Transverse colon (tissue), 4 donors: ENCODE measurements at places on chromosomes 16 and 17.

DNA sequence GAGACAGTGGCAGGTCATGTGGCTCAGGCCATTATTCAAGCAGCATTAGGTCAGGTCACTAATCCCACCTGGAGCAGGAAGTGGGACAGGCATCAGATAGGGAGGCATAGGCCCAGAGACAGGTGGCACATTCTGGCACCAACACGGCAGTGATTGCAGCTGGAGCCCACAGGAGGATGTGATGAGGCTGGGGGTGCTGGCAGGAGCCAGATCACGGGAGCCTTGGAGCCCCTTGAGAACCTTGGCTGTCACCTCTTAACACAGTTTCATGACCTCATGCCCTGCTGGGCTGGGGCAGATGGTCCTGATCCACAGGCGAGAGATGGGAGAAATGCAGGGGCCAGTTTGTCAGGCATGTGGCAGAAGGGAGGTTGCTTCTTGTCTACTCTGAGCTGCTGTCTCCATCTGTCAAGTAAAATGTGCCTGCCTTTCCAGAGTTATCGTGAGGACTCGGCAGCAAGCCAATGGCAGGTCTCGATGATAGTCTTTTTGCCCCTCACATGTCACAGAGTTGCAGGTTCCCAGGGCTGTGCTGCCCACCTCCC lies 109.6 kb downstream of the CLEC16A start:
- no peak for DNase-seq
- H3K4me1 ChIP-seq = no peaks in the 10 kb centered on the region
- H3K27me3 ChIP-seq = no peaks in the 10 kb centered on the region
- no peak overlapping the region for H3K27ac ChIP-seq
- no peaks in the 10 kb centered on the region for H3K36me3 ChIP-seq

DNA sequence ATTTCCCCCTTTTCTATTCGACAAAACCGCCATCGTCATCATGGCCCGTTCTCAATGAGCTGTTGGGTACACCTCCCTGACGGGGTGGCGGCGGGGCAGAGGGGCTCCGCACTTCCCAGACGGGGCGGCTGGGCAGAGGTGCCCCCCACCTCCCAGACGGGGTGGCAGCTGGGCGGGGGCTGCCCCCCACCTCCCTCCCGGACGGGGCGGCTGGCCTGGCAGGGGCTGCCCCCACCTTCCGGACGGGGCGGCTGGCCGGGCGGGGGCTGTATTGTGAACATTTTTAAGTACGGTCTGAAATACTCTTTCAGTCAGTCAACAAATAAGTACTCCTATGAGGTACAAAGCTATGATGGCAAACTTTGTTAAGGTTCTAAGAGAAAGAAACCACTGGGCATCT lies 222.8 kb downstream of the CNTNAP4 start:
- H3K27me3 ChIP-seq = no peaks in the 10 kb centered on the region
- H3K4me1 ChIP-seq = no peaks in the 10 kb centered on the region
- H3K27ac ChIP-seq = no peak overlapping the region
- no peaks in the 10 kb centered on the region for H3K36me3 ChIP-seq

DNA sequence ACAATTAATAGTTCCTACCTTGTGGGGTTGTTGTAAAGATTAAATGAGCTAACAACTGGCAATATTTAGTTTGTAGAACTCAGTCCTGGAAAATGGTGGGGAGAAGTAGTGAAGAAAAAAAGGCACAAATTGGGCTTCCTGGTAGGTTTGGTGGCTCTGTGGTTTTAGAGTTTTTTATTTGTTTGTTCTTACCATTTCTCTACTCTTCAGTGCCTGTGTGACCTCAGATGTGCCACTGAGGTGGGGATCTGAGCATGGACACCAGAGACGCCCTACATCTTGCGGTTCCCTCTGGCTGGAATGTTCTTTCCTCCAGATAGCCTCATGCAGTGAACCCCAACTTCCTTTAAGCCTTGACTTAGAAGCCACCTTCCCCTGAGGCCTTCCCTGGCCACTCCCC lies 7.7 kb downstream of the ZBTB4 start:
- no peaks in the 10 kb centered on the region for H3K27me3 ChIP-seq
- H3K4me1 ChIP-seq = peaks cover 34% of the 10 kb centered on the region
- H3K4me3 ChIP-seq = no peak overlapping the region
- no peak overlapping the region for H3K27ac ChIP-seq

- H3K27me3 ChIP-seq = no peaks in the 10 kb centered on the region
- no peak overlapping the region for H3K27ac ChIP-seq
- H3K4me3 ChIP-seq = no peak overlapping the region
- DNase-seq = no peak
- no peaks in the 10 kb centered on the region for H3K36me3 ChIP-seq
Measured at GRCh38 chr16:62254372-62254771, 218.1 kb upstream of the CDH8 start.

- H3K36me3 ChIP-seq = no peaks in the 10 kb centered on the region
- no peak overlapping the region for H3K27ac ChIP-seq
- no peak for DNase-seq
- no peaks in the 10 kb centered on the region for H3K27me3 ChIP-seq
- no peak overlapping the region for H3K4me3 ChIP-seq
Measured at GRCh38 chr17:8577868-8578267, 52.7 kb downstream of the MYH10 start.

- no peaks in the 10 kb centered on the region for H3K27me3 ChIP-seq
- H3K4me1 ChIP-seq = no peaks in the 10 kb centered on the region
- no peak overlapping the region for H3K4me3 ChIP-seq
- DNase-seq = peak; percentile 25
- no peak overlapping the region for H3K27ac ChIP-seq
Measured at GRCh38 chr16:4924593-4925292, 12.2 kb downstream of the PPL start.

DNA sequence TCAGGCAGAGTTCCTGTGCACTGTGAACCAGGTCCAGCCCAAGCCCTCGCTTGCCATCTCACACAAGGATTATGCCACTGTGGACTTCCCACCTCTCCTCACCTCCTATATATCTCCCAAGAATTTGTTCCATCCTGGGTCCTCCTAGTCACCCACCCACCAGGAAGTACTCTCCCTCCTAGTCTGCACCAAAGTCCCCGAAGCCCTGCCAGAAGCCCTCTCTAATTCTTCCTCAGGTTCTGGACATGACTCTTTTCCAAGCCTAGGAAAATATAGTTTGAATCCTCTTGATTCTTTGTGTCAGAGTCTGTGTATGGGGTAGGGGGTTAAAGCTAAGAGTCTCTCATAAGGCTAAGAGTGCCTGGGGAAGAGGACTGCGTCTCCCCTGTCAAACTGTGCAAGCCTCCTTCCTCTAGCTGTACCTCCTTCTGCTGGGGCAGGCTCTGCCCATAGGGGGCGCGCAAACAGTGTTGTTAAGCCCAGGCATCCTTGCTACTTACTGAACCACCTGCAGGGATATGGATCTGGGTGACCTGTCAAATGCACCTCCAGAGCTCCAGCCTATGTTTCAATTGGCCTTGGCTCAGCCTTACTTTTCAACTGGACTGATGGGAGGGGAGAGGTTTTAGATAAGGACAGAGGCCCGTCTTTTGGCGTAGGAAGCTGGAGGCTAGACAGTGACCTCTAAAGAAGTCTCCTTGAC lies 16.6 kb upstream of the DLX4 start:
- H3K36me3 ChIP-seq = no peaks in the 10 kb centered on the region
- DNase-seq = peak; percentile 82
- peaks cover 65% of the 10 kb centered on the region for H3K27me3 ChIP-seq
- H3K4me3 ChIP-seq = no peak overlapping the region

- H3K36me3 ChIP-seq = no peaks in the 10 kb centered on the region
- no peak for DNase-seq
- no peak overlapping the region for H3K27ac ChIP-seq
- H3K27me3 ChIP-seq = no peaks in the 10 kb centered on the region
- no peak overlapping the region for H3K4me3 ChIP-seq
- no peaks in the 10 kb centered on the region for H3K4me1 ChIP-seq
Measured at GRCh38 chr17:7186241-7186640, 7.1 kb upstream of the ASGR1 start.

DNA sequence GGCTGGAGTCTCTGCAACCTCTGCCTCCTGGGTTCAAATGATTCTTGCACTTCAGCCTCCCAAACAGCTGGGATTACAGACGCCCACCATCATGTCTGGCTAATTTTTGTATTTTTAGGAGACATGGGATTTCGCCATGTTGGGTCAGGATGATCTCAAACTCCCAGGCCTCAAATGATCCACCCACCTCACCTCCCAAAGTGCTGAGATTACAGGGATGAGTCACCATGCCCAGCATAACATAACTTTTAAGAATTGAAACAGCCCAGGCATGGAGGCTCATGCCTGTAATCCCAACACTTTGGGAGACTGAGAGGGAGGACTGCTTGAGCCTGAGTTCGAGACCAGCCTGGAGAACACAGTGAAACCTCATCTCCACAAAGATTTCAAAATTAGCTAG lies 2.5 kb downstream of the RSL1D1 start:
- H3K4me1 ChIP-seq = no peaks in the 10 kb centered on the region
- H3K27ac ChIP-seq = no peak overlapping the region
- DNase-seq = no peak
- no peak overlapping the region for H3K4me3 ChIP-seq

- no peaks in the 10 kb centered on the region for H3K36me3 ChIP-seq
- peak overlapping the region; percentile 12 for H3K4me3 ChIP-seq
- H3K4me1 ChIP-seq = peaks cover 5% of the 10 kb centered on the region
- H3K27ac ChIP-seq = no peak overlapping the region
Measured at GRCh38 chr17:38571833-38572668, 33.7 kb downstream of the SRCIN1 start.

DNA sequence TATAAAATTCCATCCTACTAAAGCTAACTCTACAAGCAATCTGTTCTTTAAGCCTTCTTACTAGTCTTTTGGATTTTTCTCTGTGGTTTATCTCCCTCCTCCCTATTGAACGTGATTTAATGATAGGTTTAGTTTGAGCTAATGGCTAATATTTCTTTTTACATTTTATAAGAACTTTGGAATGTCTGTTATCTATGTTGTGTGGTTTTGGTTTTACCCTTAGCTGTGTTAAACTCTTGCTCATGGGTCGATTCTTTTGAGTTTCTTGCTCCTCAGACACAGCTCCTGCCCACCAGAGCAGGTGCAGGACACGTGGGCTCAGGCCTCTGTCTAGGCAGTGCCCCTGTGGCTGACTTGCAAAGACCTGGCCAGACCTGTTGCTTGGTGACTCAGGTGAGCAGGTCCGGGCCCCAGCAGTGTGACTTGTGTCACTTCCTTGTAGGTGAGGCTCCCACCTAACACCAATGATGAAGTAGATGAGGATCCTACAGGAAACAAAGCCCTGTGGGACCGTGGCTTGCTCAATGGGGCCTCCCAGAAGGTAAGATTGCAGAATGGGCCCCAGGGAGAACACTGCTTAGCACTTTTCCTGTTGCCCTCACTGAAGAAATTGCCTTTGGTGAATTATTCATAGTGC lies 45.1 kb downstream of the SF3B3 start:
- no peak for DNase-seq
- no peak overlapping the region for H3K27ac ChIP-seq
- no peaks in the 10 kb centered on the region for H3K27me3 ChIP-seq
- H3K4me3 ChIP-seq = no peak overlapping the region
- peaks cover 3% of the 10 kb centered on the region for H3K4me1 ChIP-seq

GRCh38 chr17:75110234-75110937 lies 617 bp downstream of the ARMC7 start:
- peaks cover 43% of the 10 kb centered on the region for H3K4me1 ChIP-seq
- peak overlapping the region; percentile 88 for H3K27ac ChIP-seq
- H3K4me3 ChIP-seq = peak overlapping the region; percentile 72
- H3K36me3 ChIP-seq = no peaks in the 10 kb centered on the region
- DNase-seq = peak; percentile 51

GRCh38 chr16:87431926-87432325 lies 39.8 kb downstream of the MAP1LC3B start:
- peaks cover 6% of the 10 kb centered on the region for H3K4me1 ChIP-seq
- H3K36me3 ChIP-seq = no peaks in the 10 kb centered on the region
- no peak overlapping the region for H3K4me3 ChIP-seq
- no peaks in the 10 kb centered on the region for H3K27me3 ChIP-seq
- H3K27ac ChIP-seq = no peak overlapping the region

DNA sequence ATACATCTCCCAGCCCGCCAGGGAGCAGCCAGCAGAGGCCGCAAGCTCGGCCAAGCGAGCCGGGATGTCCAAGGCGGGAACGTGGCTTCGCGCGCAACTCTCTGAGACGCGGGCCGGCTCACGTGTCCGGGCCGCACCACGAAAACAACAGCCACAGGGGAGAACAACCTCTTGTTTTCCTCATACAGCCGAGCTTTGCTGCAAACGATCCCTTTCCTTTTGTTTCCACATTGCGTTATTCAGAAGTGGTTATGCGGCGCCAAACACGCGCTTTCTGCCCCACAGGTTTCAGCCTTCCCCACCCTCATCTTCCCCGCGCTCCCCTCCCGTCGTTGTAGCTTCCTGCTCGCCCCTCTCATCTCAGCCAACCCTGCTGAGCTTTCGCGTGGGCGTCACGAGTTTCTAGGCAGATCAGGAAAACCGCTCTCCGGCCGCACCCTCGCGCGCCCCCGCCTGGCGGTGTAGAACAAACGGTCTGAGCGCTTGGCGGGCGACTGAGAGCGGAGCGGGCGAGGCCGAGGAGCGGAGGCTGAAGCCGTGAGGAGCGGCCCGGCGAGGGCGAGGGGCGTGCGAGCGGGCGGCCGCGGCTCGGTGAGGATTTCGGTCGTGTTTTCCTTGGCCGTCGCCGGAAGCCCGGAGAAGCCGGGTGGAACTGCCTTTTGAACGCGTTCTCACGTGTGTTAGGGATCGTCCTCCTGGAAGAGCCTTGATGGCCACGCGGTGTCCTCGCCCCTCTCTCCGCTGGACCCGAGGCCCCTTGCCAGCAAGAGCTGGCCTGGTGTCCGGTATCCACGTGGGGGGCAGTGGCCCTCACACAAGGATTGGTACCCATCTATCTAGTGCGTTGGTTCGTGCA lies 6.6 kb upstream of the SMARCD2 start:
- peak overlapping the region; percentile 31 for H3K27ac ChIP-seq
- H3K36me3 ChIP-seq = no peaks in the 10 kb centered on the region
- no peaks in the 10 kb centered on the region for H3K27me3 ChIP-seq
- H3K4me1 ChIP-seq = peaks cover 17% of the 10 kb centered on the region
- peak overlapping the region; percentile 42 for H3K4me3 ChIP-seq
- DNase-seq = peak; percentile 93

DNA sequence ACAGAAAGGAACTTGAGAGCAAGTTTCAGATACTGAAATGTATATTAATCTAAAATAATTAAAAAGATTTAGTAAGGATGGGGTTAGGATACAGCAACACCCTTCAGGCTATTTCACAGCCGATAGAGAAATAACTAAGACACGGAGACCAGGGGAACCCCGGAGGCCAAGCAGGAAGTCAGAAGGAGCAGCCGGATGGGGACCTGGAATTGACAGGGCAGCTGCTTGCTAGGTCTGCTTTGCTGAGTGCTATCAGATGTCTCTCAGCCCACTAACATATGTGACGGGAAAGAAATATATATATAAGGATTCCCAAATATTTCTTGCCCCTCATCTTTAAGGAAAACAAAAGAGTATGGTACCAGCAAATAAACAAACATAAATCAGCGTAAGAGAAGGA lies 154.1 kb upstream of the CDH5 start:
- H3K4me3 ChIP-seq = no peak overlapping the region
- no peak overlapping the region for H3K27ac ChIP-seq
- H3K27me3 ChIP-seq = no peaks in the 10 kb centered on the region
- no peak for DNase-seq
- no peaks in the 10 kb centered on the region for H3K4me1 ChIP-seq
- no peaks in the 10 kb centered on the region for H3K36me3 ChIP-seq

GRCh38 chr16:20401475-20402016 lies 3.0 kb downstream of the PDILT start:
- H3K4me1 ChIP-seq = no peaks in the 10 kb centered on the region
- no peak for DNase-seq
- no peaks in the 10 kb centered on the region for H3K27me3 ChIP-seq
- H3K4me3 ChIP-seq = no peak overlapping the region
- no peaks in the 10 kb centered on the region for H3K36me3 ChIP-seq
